Chondrocyte (in vitro differentiated cells): ENCODE measurements at places on chromosomes 2 and 18. TPM values are rescaled to one million over a fixed set of nuclear protein-coding genes. Genes with fewer than 3 reads are reported as not detected.
A peak's percentile ranks its signal among the peaks of the same experiment; 100 is the strongest.

HJURP gene
- total RNA-seq: 6.9 to 9.2 TPM (median 8.2 TPM) in 3 replicates

- H3K36me3 ChIP-seq: no peaks in the 10 kb centered on the region
- H3K27me3 ChIP-seq: peaks cover 3% of the 10 kb centered on the region
- peak overlapping the region; percentile 54 for H3K27ac ChIP-seq
- no peak overlapping the region for H3K4me3 ChIP-seq
- H3K4me1 ChIP-seq: peaks cover 30% of the 10 kb centered on the region
- DNase-seq: no peak
Observed at GRCh38 chr2:20526708-20527107, 79.8 kb downstream of the RHOB start.

- H3K27me3 ChIP-seq: no peaks in the 10 kb centered on the region
- no peak overlapping the region for H3K4me3 ChIP-seq
- H3K36me3 ChIP-seq: no peaks in the 10 kb centered on the region
- peak overlapping the region; percentile 13 for H3K27ac ChIP-seq
- H3K4me1 ChIP-seq: peaks cover 55% of the 10 kb centered on the region
Observed at GRCh38 chr2:38100328-38100727, 24.4 kb upstream of the CYP1B1 start.

DNA sequence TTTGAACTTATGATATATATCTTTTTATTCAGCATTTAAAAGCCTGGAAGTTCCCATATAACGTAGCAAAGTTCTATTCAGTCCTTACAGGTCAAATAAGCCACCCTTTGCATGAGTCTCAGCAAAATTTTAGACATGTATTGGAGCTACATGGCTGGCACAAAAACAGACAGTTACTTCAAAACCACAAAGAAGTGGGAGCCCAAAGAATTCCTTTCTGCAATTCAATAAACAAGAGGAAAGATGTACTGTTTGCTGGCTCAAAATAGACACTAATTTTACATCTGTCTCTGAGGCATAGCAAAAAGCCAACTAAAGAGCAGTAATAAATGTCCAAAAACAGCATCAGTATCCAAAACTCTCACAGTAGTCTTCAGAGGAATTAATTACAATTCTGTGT lies 87.0 kb downstream of the ZEB2 start:
- no peak for DNase-seq
- no peaks in the 10 kb centered on the region for H3K27me3 ChIP-seq
- H3K36me3 ChIP-seq: peaks cover 8% of the 10 kb centered on the region
- H3K27ac ChIP-seq: no peak overlapping the region
- H3K4me3 ChIP-seq: no peak overlapping the region

MATN3 gene
- total RNA-seq: 17.0 to 17.7 TPM (median 17.0 TPM) in 3 replicates

- no peak overlapping the region for H3K27ac ChIP-seq
- no peak for DNase-seq
- peaks cover 12% of the 10 kb centered on the region for H3K36me3 ChIP-seq
- no peaks in the 10 kb centered on the region for H3K27me3 ChIP-seq
- H3K4me1 ChIP-seq: peaks cover 51% of the 10 kb centered on the region
Observed at GRCh38 chr2:65277791-65278483, 50.3 kb downstream of the ACTR2 start.

PLGLB1 gene
- total RNA-seq: 1.1 to 1.8 TPM (median 1.4 TPM) in 3 replicates

TEX44 gene
- not detected in 3 replicates for total RNA-seq

CKAP2L gene
- total RNA-seq: 3.4 to 6.1 TPM (median 5.1 TPM) in 3 replicates

DNA sequence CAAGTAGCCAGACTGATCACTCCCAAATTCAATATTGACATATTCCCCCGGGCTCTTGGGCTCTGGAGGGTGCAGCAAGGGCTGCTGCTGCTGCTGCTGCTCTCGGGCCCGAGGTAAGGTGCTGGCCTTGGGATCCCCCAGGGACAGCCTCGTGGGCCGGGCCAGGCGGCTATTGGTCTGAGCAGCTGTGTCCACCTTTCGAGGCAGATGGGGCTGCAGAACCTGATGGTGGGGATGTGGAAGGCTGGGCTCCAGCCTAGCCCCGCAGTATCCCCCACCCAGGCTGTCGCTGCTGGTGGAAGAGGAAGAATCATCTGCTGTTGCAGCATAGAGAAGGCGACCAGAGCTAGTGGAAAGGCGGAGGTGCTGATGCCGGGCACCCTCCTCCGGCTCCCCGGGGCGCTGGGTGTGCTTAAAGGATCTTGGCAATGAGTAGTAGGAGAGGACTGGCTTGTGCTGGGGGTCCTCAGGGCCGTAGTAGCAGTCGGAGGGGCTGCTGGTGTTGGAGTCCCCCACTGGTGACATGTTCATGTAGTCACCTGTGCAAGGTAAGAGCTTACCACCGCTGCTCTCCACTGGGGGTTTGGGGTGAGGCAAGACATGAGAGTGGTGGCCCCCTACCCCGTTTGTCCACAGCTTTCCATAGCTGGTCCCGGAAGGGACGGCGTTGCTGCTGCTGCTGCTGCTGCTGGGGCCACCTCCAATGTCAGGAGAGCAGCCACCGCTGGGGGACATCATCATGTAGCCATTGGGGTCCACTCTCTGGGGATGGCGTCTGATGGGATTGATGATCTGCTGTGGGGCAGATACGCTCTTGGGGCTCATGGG lies 3.4 kb downstream of the IRS1 start:
- no peak for DNase-seq
- no peak overlapping the region for H3K27ac ChIP-seq
- peaks cover 5% of the 10 kb centered on the region for H3K36me3 ChIP-seq
- peaks cover 57% of the 10 kb centered on the region for H3K4me1 ChIP-seq

ACTG2 gene
- 173 to 1,480 TPM (median 1,439 TPM) in 3 replicates for total RNA-seq

DNA sequence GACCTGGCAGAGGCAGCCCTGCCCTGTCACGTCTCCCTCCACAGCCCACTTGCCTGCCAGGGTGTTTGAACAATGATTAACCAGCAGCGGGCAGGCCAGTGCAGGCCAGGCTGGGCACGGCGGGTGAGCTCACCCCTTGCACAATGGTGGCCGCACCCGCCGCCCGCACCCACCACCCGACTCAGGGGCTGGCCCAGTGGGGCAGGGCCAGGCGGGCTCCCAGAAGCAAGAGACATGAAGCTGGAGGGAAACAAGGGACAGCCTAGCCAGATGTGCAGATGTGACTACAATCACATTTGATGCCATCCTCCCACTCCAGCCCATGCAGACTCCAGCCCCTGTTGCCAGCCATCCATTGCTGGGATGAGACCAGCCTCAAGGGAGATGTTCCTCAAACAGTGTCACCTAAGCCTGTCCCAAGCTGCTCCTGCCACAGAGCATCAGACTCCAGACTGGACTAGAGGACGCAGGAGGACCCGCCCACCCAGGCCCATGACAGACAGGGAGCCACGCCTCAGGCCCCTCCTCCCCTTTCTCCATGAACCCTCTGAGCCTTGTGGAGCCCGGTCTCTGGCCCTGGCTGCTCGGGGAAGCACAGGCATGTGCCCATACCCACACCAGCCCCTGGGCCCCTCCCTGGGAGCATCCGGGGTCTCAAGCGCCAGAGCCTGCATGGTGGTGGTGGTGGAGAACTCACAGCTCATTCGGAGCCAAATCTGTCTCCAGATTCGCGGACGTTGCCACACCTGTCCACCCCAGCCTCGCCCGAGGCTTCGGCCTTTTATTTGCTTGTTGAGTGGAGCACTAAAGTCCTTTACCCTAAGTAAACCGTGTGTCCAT lies 45.0 kb downstream of the SDC1 start:
- no peaks in the 10 kb centered on the region for H3K27me3 ChIP-seq
- no peaks in the 10 kb centered on the region for H3K36me3 ChIP-seq
- peaks cover 19% of the 10 kb centered on the region for H3K4me1 ChIP-seq
- DNase-seq: peak; percentile 93

CIB4 gene
- total RNA-seq: not detected in 3 replicates
